Naive thymus-derived CD4-positive, alpha-beta T cell (primary cell): ENCODE measurements at places on chromosomes 3 and 15. TPM values are rescaled to one million over a fixed set of nuclear protein-coding genes. Genes with fewer than 3 reads are reported as not detected.
A peak's percentile ranks its signal among the peaks of the same experiment; 100 is the strongest.

ZBTB20 gene
- total RNA-seq: 14.5 and 14.9 TPM in 2 replicates

DNA sequence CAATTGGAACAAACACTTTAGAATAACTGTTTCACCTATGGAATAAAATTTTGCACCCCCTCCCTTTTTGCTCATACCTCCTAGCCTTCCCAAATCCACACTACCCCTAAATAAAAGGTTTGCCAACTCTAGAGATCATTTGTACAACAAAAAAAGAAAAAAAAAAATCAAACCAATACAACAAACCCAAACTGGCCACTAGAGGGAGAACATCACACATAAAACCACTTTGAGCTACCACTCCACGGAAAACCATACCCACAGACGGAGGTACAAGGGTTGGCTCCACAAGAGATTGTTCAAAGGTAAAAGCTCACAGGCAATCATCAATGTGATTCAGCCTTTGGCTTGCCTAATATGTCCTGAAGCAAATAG lies 47.6 kb downstream of the SETMAR start:
- no peak overlapping the region for H3K27ac ChIP-seq
- H3K4me3 ChIP-seq: no peak overlapping the region
- H3K4me1 ChIP-seq: peaks cover 5% of the 10 kb centered on the region
- no peak for DNase-seq

NANOGP8 gene
- not detected for total RNA-seq

- DNase-seq: no peak
- H3K4me3 ChIP-seq: no peak overlapping the region
- H3K4me1 ChIP-seq: no peaks in the 10 kb centered on the region
- no peak overlapping the region for H3K27ac ChIP-seq
- H3K36me3 ChIP-seq: no peaks in the 10 kb centered on the region
Observed at GRCh38 chr3:154018100-154018696, 103.0 kb upstream of the ARHGEF26 start.

- no peak overlapping the region for H3K4me3 ChIP-seq
- H3K27ac ChIP-seq: no peak overlapping the region
- DNase-seq: no peak
- no peaks in the 10 kb centered on the region for H3K4me1 ChIP-seq
Observed at GRCh38 chr3:38152609-38153008, 12.7 kb upstream of the OXSR1 start.

DNA sequence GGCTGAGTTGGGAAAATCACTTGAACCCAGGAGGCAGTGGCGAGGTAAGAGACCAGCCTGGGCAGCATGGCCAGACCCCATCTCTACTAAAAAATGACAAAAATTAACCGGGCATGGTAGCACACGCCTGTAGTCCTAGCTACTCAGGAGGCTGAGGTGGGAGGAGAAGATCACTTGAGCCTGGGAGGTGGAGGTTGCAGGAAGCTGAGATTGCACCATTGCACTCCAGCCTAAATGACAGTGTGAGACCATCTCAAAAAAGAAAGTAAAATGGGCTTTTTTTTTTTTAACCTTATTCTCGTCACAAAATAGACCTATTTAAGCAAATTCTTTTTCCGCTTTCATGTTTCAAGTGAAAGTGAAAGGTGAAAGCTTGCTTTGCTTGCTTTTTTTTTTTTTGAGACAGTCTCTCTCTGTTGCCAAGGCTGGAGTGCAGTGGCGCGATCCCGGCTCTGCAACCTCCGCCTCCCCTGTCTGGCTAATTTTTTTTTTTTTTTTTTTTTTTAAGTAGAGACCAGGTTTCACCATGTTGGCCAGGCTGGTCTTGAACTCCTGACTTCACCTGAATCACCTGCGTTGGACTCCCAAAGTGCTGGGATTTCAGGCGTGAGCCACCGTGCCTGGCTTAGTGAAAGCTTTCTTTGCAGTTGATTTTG lies 3.6 kb downstream of the PDIA3 start:
- H3K36me3 ChIP-seq: no peaks in the 10 kb centered on the region
- peak; percentile 77 for DNase-seq
- H3K4me1 ChIP-seq: peaks cover 30% of the 10 kb centered on the region
- peak overlapping the region; percentile 53 for H3K4me3 ChIP-seq
- peak overlapping the region; percentile 75 for H3K27ac ChIP-seq
- no peaks in the 10 kb centered on the region for H3K27me3 ChIP-seq

DNA sequence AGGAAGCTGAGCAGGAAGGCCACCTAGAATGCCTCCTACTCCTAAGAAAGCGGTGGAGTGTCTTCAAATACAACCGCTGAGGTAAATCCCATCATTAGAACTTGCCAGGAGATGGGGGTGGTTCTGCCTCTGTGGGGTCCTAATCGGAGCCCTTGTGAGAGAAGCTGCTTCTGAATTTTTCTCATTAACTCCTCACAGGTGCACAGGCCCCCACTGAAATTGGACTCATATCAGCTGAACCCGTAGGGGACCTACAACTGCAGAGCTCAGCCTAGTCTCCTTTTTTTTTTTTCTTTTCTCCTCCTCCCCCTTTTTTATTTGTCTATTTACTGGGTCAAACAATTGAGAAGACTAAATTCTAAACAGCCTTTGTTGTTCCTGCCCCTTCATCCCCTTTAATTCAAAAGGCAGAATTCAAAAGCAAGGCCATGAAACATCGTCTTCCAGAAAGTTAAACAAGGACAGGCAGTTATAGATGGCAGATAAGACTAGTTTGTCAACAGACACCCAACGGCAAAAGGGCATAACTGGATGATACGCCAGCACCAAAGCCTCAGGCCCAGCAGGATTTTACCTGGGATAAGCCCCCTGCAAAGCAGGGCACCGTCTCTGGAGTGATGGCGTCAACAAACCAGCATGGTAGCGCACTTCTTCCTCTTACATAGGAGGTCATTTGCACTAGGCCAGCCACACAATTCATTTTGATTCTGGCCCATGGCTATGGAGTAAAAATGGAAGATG lies 213.7 kb upstream of the HES1 start:
- no peak overlapping the region for H3K4me3 ChIP-seq
- no peak overlapping the region for H3K27ac ChIP-seq
- no peaks in the 10 kb centered on the region for H3K36me3 ChIP-seq
- H3K4me1 ChIP-seq: no peaks in the 10 kb centered on the region

GRCh38 chr15:68704496-68705021 lies 116.1 kb downstream of the ANP32A start:
- no peak overlapping the region for H3K27ac ChIP-seq
- no peaks in the 10 kb centered on the region for H3K36me3 ChIP-seq
- H3K4me3 ChIP-seq: no peak overlapping the region
- DNase-seq: no peak

DNA sequence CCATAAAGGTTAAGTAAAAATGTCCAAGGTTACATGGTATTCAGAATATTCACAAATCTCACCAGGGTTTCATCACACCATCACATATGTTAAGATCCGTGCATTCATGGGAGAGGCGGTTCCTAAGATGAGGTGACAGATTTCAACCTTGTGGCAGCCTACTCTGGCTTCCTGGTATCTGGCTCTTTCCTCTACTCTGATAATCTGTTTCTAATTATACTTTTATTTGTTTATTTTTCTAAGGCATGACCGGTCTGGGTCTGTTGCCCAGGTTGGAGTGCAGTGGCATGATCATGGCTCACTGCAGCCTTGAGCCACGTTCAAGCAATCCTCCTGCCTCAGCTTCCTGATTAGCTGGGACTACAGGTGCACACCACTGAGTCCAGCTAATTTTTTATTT lies 34.4 kb downstream of the RAF1 start:
- DNase-seq: no peak
- no peaks in the 10 kb centered on the region for H3K36me3 ChIP-seq
- no peak overlapping the region for H3K4me3 ChIP-seq
- peaks cover 7% of the 10 kb centered on the region for H3K4me1 ChIP-seq
- H3K27me3 ChIP-seq: no peaks in the 10 kb centered on the region

DNA sequence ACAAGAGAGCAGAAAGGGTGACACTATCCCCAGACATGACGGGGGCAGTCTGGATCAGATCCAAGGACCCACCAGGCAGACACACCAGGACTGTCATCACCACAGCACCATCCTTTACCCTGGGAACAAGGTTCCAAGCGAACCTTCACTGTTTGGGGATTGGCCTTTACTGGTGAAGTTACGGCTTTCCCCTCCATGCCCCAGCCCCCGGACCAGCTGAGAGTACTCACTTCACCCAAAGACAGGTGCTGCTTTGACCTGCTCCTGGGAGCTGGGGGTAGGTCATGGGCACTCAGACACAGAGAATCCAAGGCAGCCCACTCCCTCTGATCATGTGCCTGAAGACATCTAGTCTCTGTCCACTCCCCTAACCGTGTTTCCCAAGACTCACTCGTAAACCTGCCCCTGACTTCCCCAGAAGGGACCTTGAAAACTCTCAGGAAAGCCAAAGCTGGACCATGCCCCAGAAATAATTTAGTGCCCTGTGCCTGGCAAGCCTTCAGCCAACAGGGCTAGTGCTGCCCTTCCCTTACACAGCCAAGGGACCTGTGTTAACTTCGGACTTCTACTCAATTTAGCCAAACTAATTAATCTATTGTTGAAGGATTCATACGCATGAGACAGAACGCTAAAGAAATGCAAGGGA lies 2.8 kb downstream of the RRP9 start:
- H3K27me3 ChIP-seq: no peaks in the 10 kb centered on the region
- peaks cover 11% of the 10 kb centered on the region for H3K36me3 ChIP-seq
- peaks cover 19% of the 10 kb centered on the region for H3K4me1 ChIP-seq
- no peak for DNase-seq
- no peak overlapping the region for H3K4me3 ChIP-seq
- H3K27ac ChIP-seq: no peak overlapping the region

GRCh38 chr3:64354221-64354620 lies 129.0 kb upstream of the PRICKLE2 start:
- no peaks in the 10 kb centered on the region for H3K27me3 ChIP-seq
- no peak overlapping the region for H3K4me3 ChIP-seq
- H3K4me1 ChIP-seq: no peaks in the 10 kb centered on the region
- H3K36me3 ChIP-seq: no peaks in the 10 kb centered on the region
- no peak overlapping the region for H3K27ac ChIP-seq

DNA sequence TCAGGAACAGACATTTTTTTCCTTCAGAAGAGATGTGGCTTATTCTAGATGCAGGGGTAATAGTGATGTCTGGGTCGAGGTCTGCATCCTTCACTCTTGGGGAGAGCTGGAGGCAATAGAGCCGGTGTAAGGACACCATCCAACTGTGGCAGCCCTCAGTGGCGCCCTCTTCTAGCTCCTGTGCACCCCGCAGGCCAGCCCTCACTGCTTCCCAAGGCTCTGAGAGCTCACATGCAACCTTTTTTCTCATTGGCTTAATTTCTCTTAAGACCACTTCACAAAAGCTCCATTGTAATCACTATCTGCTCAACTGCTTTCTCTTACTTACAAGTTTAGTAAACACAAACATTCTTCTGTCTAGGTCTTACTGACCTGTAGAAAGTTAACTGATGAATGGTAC lies 3.9 kb upstream of the VPS8 start:
- no peak for DNase-seq
- no peak overlapping the region for H3K4me3 ChIP-seq
- H3K27me3 ChIP-seq: no peaks in the 10 kb centered on the region

DNA sequence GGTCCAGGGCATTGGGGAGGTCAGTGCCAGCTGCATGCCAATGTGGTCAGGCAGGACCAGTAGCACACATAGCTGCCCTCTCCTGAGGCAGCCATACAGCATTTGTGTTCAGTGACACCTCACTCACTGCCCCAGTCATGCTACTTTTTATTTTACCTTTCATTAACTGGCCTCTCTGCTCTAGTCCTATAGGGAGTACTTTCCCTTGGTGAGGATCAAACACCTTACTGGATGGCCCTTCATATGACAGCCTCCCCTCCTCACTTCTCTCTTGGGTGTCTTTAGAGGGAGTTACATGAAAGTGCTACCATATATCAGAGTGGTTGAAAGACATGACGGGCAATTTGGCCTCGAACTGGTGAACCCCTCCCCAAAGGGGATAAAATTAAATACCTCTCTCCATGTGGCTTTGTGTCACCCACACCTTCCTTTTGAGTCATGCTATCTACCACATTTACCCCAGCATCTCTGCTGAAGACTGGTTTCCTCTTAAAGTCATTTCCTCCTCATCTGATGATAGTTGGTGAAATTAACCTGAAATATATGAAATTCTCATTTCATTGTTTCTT lies 17.6 kb downstream of the RLBP1 start:
- H3K27me3 ChIP-seq: no peaks in the 10 kb centered on the region
- H3K27ac ChIP-seq: no peak overlapping the region
- no peak for DNase-seq

OR5K2 gene
- total RNA-seq: not detected in 2 replicates

DNA sequence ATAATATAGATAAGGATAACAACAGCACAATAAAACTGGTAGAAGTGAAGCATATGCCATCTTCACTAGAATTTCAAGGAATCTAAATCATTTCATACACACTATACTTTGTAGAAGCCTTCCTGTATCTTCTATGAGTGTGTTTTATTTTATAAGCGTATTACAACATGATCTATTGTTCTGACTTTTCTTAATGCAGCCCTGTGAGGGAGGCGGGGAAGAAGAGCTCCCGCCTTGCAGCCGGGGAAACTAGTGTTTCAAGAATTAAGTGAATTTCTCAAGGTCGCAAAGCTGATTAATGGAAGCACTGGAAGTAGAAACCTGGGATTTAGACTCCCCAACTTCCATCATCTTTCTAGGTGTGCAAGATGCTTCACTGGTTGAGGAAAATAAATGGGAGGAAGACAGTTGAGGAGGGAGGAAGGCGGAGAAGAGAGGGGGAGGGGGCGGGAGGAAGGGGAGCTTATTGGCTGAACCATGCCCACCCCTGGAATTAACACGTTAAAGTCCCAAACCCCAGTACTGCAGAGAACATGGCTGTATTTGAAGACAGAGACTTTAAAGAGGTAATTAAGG lies 32.9 kb downstream of the VGLL4 start:
- H3K36me3 ChIP-seq: no peaks in the 10 kb centered on the region
- H3K4me3 ChIP-seq: no peak overlapping the region
- H3K4me1 ChIP-seq: no peaks in the 10 kb centered on the region
- no peak for DNase-seq

- no peak overlapping the region for H3K27ac ChIP-seq
- no peaks in the 10 kb centered on the region for H3K36me3 ChIP-seq
- H3K4me3 ChIP-seq: no peak overlapping the region
- no peak for DNase-seq
Observed at GRCh38 chr3:25495726-25496253, 67.7 kb downstream of the RARB start.

DNA sequence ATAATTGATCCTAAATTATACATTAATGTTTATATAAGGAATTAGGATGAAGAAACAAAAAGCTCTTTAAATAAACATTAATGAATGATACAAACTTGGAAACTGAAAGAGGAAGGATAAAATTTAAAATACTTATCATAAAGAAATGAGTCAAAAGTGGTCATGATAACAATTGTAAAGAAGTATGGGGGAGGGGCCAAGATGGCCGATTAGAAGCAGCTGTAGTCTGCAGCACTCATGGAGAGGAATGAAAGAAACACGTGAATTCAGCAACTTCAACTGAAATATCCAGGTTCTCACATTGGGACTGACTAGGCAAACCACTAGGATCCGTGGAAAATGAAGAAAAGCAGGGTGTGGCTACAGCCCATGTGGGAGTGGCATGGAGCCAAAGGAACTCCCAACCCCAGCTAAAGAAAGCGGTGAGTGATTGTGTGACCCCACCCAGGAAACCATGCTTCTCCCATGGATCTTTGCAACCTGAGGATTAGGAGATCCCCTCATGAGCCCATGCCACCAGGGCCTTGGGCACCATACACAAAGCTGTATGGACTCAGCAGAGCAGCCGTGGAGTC lies 13.1 kb upstream of the CP start:
- H3K4me3 ChIP-seq: no peak overlapping the region
- no peaks in the 10 kb centered on the region for H3K36me3 ChIP-seq
- H3K4me1 ChIP-seq: no peaks in the 10 kb centered on the region
- H3K27ac ChIP-seq: no peak overlapping the region
- DNase-seq: no peak

ESYT3 gene
- total RNA-seq: not detected

- H3K27ac ChIP-seq: no peak overlapping the region
- H3K27me3 ChIP-seq: no peaks in the 10 kb centered on the region
- H3K4me3 ChIP-seq: no peak overlapping the region
- no peaks in the 10 kb centered on the region for H3K36me3 ChIP-seq
Observed at GRCh38 chr3:101701696-101702634, 15.4 kb upstream of the RPL24 start.

UQCC5 gene
- total RNA-seq: 5.4 TPM

PIF1 gene
- not detected for total RNA-seq
